ENCODE measurements at places on chromosomes 7 and 10.
A peak's percentile ranks its signal among the peaks of the same experiment; 100 is the strongest.

GRCh38 chr10:13483951-13484350 lies 44.9 kb downstream of the BEND7 start:
- no peak for DNase-seq

DNA sequence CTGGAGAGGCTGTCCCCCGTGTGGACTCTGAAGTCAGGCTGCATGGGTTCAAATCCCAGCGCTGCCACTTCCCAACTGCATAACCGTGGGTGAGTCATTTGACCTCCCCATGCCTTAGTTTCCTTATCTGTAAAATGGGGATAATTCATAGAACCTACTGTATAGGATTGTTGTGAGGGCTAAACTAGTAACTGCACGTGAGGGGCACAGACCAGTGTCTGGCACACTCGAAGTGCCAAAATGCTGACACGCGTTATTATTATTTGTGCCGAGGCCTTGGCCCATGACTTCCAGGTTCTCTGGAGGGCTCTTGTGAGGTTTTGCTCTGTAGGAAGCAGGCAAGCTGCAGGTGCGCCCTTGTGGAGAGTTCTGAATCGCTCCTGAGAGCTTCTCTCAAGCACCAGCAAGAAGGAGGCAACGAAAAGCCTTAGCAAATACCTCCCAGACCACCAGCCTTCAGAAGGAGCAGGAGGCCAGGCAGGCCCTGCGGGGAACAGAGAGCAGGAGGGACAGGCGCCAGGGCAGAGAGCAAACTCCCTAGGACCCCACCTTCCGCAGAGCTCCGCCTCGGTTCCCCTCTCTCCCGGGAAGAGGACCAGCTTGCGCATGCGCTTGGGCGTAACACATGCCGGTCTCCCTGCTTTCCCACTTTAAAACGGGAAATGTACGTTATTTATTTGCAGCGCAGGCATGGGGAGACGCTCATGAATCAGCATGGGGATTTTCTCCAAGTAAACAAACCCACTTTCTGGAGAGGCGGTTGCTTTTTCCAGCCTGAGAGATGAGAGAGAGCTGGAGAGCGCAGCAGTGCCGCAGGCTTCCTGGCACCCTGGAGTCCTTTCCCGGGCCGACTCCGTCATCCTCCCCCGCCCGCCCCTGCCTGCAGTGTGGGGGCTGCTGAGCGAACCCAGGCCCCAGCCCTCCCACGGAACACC lies 39.6 kb downstream of the SORCS3 start:
- peak; percentile 3 for DNase-seq

- DNase-seq, result peak; percentile 42
These were observed 227.0 kb downstream of the DKK1 start for GRCh38 chr10:52541006-52541473.

DNA sequence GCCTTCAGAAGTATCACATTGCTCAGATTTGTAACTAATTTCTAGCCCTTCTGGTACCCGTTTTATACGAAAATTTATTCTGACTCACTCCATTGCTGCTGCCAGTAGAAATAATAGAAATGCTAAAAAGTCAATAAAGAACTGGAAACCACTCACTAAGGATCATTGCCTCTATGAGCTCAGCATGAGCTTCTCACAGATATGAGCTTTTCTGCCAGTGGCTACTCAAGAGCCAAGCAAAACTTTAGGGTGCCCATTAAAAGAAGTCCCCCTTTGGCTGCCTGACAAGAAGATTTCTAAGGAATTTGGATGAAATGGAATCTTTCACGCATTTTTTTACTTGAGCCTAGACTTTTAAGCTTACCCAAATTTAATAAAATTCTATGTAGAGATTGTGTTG lies 52.5 kb downstream of the GPR37 start:
- no peak for DNase-seq

- no peak for DNase-seq
These were observed 201.8 kb downstream of the NSUN6 start for GRCh38 chr10:18449611-18450026.

DNA sequence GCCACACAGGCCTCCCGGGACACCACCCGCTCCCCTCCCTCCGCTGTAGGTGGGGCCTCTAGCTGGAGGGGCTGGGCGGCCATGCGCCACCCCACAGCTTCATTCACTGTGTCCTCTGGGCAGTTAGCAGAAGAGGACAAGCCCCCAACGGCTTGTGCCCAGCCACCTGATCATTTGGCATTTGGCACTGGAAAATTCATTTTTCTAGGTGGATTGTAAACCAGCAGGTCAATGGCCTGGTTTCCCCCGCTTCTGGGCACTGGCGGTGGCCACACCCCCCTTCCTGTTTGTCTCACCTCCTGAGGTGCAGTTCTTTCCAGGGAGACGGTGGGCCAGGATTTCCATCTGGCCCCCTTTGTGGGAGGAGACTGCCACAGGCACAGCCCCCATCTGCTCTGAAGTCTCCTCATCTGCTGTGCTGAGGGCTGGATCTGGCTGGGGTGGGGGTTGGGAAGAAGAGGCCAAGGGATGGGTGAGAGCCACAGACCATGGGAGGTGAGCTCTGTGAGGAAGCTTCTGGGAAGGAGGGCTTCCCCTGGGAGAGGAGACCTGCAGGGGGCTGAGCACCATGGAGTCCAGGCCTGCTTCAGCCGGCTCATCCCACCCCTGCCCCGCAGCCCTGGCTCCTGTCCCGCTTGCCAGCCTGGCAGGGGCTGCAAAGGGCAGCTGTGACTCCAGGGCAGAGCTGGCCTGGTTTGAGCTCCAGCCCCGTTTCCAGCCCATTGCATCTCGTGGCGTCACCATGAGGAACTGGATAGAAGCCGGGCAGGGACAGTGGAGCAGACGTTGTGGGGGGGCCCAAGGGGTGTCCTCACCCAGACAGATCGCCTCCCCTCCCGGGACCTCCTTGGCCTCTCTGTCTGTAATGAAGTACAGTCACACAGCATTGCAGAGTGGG lies 40.1 kb upstream of the SLC29A3 start:
- DNase-seq, result no peak

GRCh38 chr10:114881901-114882300 lies 56.1 kb upstream of the TRUB1 start:
- DNase-seq, result no peak

DNA sequence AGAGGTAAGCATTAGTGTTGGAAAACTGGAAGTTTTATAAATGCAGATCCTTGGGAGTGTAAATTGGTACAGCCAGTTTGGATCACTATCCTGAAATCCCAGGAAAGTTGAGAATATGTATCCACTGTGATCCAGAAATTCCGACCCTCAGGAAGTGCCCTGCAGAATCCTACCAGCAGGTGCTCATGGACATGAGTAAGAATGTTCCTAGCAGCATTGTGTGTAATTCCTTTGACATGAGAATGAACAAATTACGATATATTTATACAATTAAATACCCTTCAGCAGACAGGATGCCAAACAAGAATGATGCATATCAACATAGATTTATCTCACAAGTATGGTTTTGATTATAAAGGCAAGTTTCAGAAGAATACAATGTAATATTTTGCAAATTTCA lies 181.6 kb downstream of the XPNPEP1 start:
- no peak for DNase-seq

DNA sequence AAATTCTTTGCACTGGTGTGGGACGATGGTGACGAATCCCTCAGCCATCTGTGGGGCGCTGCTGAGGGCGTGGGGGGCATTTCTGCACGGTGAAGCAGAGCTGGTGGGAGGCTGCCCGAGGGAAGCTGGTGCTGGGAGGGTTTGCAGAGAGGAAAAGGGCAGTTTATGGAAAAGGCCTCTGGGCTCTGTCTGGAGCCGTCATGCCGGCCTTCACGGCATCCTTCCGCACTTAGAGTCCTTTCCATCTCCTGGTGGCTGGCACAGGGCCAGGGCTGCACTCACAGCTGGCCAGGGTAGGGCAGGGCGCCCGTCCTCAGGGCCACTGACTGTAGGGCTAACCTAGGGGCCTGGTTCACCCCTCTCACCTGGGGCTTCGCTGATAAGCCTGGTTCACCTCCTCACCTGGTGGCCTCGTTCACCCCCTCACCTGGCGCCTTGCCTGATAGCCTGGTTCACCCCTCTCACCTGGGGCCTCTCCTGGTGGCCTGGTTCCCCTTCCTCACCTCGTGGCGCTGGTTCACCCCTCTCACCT lies 598 bp upstream of the AMZ1 start:
- DNase-seq, result peak; percentile 92

DNA sequence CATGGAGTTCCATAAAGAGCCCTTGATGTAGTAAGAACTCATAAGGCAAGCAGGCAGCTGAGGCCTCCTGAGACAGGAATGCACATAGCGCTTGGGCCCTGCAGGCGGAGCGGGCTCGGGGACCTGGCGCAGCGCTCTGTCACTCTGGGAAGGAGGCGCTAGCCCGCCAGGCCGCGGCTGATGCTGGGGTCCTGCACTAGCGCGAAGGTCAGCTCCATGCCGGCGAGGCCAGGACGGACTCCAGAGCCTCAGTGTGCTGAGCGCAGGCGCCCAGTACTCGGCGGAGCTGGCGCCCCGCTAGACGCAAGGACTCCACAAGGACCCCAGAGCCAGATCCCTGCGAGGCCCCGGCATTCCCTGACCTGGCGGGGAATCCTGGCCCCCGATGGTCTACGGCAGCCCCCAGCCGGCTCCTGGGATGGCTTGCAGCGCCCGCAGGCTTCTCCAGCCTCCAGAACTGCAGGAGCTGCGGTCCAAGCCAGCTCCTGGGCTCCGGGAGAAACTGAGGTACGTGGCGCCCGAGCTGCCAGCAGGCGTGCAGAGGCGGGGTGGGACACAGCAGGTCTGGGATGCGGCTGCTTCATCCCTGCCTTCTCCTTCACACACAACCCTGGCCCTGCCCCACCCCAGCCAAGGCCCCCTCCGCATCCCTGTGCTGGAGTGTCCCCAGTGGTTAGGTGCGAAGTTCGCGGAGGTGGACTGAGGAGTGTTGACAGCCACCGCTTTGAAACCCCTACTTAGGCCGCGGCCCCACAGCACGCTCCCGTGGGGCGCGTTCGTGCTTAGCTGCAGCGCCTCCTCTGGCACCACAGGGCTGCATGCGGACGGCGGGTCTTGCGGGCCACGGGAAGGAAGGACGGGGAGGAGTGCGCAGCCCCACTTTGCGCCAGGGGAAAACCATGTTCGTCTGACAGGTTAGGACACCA lies 761.5 kb upstream of the POM121L12 start:
- no peak for DNase-seq

- no peak for DNase-seq
These were observed 339.3 kb upstream of the POM121L12 start for GRCh38 chr7:52695973-52696595.

DNA sequence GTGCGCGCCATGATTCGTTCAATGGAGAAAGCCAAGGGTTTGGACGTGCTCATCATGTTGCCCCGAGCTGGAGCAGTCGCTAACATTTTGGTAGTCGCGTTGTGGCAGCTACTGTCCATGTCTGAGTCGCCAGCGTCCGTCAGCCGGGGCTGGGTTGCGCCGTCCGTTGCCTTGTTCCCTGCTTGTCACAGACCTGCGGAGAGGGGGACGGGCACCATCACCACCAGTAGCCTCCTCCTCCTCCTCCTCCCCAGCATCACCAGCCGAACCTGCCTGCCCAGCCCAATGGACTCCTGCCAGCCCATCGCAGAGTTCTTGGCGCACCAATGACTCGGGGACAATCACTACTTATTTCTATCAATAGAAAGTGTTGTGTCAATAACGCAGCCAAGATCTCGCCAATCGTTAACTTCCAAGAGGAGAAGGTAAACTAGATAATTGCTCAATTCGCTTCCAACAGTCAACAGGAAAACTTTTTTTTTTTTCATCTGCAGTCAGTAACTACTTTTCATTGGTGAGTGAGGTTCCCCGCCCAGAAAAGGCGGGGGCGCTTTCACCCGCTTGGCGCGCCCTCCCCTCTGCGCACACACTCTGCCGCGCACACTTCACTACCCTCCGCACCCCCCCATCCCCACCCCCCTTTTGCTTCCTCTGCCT lies at the start of gene FEZF1:
Gene FEZF1, minus strand, starts transcription at position 432 of the 657 bp plus-strand sequence. Its CDS starts 313 bp downstream, at position 119.
- DNase-seq, result no peak

- DNase-seq, result no peak
These were observed 28.4 kb downstream of the RASGEF1A start for GRCh38 chr10:43238462-43238861.

DNA sequence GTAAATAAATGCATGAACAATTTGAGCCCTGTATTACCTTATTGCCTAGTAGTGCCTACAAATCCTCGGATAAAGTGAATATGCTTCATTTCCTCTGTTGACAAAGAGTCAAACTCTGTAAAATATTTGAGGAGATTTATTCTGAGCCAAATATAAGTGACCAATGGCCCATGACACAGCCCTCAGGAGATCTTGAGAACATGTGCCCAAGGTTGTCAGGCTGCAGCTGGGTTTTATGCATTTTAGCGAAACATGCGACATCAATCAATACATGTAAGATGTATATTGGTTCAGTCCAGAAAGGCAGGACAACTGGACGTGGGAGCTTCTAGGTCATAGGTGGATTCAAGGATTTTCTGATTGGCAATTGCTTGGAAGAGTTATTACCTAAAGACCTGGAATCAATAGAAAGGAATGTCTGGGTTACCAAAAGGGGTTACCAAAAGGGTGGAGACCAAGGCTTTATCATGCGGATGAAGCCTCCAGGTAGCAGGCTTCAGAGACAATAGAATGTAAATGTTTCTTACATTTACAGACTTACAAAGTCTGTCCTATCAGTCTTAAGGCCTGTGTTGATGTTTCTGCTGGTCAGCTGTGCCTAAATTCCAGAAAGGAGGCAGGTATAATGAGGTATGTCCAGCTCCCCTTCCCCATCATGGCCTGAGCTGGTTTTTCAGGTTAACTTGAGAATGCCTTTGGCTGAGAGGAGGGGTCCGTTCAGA lies 220.1 kb upstream of the FZD1 start:
- DNase-seq, result no peak

DNA sequence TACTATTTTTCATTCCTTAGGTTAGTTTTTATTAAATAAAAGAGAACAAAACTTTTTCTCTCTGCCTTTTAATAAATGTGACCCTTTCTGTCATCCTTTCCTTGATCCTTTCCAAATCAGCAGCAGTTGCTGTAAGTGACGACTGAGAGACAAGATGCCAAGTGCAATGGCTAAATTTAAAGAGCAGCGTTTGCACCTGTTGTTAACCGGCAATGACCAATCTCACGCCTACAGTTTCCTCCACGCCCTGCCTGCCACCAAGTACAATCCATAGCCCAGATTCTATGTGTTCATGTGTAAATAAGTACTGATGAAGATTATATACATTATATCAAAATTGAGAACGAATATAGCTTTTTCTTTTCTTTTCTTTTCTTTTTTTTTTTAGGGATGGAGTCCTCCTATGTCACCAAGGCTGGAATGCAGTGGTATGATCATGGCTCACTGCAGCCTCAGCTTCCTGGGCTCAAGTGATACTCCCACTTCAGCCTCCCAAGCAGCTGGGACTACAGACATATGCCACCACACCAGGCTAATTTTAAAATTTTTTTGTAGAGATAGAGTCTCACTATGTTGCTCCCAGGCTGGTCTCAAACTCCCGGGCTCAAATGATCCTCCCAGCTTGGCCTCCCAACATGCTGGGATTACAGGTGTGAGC lies 6.5 kb upstream of the MCU start:
- DNase-seq, result no peak

DNA sequence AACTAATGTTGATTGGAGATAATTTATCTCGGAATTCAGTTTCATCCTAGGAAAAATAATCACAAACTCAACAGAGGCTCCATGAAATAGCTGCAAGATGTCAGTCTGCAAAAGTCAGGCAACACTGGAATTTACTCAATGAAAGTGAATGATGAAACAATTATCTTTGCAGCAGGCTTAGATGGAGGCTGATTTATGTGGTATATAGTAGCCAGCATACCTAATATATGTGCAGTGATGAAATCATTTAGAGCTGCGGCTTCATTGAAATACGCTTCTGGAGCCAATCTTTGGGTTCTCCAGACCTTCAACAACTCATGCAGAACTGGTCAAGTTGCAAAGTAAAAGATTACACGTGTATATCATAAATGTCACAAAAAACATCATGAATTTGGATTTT lies 113.3 kb downstream of the ITGA8 start:
- DNase-seq, result no peak

- peak; percentile 77 for DNase-seq
These were observed 2.4 kb downstream of the CD36 start for GRCh38 chr7:80640846-80641245.

GRCh38 chr7:158805414-158805813 lies 23.9 kb downstream of the ESYT2 start:
- no peak for DNase-seq

Measured in EL (cell line).